EH (cell line): ENCODE measurements at places on chromosomes 3 and 15.
A peak's percentile ranks its signal among the peaks of the same experiment; 100 is the strongest.

- peak; percentile 14 for DNase-seq
These were observed 34.3 kb downstream of the TMEM40 start for GRCh38 chr3:12724794-12725193.

DNA sequence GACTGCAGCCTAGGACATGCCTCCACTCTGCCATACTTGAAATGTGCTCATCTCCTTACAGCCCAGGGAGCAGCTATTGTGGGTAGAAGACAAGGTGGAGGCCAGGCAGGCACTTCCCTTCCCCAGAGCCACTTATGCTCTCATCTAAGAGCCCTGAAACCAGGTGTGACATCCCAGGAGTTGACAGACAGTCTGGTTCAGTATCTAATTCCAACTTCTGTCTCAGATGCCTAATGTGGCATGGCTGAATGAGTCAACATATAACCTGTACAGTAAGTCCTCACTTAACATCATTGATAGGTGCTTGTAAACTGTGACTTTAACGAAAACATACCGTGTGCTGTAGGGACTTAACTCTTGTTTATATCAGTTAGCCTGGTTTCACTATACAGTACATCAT is 1.2 kb upstream of the CAPN3 start:
- no peak for DNase-seq

DNA sequence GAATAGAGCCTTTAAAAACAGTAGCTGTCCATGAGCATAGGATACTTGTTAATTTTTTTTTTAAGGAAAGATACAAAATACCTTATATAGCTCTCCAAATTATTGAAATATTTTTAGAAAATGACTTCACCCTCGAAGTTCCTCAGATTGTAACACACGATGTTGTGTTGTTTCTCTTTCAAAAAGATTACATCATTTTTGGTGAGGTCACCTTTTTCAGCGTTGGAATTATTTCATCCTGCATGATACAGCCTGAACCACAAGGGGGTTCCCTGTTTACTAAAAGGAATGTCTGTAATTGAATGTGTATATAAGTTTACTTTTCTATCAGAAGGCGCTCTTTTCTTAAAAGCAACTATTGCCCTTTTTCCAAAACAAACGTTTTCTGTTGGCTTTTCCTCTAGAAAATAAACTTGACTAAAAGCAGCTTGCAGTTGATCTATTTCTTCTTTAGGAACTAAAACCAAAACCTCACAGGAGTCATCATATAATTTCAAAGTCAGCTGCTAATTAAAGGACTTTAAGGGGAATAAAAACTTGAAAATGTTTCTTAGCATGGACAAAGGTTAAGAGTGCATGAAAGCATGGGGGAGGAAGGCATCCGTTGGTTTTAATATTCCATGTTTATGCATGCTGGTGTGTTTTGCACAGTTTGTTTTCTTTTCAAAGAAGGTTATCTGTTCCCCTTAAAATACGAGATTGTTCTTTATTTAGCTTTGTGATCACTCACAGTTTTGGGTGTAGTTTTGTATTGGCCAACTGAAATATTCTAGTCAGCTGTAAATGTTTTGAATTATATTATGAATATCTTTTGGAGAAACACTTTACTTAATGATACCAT is 29.4 kb downstream of the LYSMD4 start:
- peak; percentile 92 for DNase-seq

- DNase-seq = no peak
These were observed 60.8 kb upstream of the ZBTB38 start for GRCh38 chr3:141307351-141308059.

- DNase-seq = peak; percentile 10
These were observed 124.0 kb downstream of the NR1D2 start for GRCh38 chr3:24069045-24069444.

DNA sequence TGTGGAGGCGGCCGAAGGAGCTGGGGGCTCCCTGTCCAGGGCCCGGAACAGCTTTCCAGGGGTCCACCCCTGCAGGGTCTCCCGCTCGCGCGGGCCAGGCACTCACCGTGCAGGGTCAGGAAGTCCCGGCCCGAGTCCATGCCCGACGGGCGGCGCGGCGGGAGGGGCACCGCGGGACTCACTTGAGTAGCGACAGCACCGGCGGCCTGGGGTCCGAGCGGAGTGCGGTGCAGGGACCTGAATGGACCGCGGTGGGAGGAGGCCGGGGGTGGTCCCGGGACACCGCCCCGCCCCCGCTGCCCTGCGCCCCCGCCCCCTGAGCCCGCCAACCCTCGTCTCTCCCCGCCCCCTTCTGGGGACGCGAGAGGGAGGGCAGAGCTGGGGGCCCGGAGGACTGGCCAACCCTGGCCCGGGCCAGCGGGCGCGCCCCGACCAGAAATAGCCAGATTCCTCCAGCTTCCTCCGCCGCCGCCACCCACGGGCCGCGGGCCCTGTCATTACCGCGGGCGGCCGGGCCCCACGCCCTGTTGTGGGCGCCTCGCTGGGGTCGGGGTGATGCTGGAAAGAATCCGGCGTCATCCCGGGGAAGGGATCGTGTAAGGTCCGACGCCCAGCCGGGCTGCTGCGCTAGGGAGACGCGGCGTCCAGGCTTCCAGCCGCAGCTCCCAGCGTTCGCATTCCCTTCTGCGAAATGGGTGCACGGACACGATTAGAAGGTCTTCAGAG is at the start of gene PLCD1:
Gene PLCD1 (minus strand): TSS at position 243 of the 726 bp plus-strand sequence. CDS start 103 bp downstream, at position 140.
- peak; percentile 80 for DNase-seq

DNA sequence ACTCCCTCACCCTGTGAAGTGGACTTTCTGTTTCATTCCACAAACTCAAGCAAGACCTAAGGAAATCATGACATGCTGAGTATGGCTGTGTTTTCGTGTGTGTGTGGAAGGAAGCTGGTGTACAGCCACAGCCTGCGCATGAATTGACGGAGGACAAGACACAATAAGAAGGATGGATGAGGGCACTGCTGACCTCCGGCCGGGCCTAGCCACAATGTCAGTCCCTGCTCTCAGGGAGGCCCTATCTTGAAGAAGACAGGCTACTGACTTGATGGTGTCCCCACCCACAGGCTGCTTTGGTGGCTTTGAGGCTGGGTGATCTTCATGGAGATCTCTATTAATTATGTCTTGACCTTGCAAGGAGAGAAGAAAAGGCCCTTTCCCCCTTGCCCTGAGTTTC is 39.3 kb upstream of the CDCP1 start:
- no peak for DNase-seq

DNA sequence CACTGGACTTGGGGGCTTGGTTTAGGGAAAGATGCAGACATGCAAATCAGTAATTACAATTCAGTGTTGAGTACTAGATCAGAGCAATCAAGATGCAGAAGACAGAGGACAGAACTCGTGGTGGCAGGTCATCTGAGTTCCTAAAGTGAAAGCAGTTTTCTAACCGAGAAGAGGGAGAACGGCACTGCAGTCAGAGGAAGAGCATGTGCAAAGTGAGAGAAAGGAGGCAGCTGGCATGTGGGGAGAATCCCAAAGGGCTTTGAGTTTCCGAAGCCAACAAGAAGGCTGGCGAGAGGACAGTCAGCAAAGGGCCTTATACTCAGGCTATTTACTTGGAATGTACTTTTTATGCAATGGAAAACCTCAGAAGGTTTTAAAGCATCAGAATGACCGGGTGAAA is 87.0 kb downstream of the ANP32A start:
- DNase-seq = no peak

DNA sequence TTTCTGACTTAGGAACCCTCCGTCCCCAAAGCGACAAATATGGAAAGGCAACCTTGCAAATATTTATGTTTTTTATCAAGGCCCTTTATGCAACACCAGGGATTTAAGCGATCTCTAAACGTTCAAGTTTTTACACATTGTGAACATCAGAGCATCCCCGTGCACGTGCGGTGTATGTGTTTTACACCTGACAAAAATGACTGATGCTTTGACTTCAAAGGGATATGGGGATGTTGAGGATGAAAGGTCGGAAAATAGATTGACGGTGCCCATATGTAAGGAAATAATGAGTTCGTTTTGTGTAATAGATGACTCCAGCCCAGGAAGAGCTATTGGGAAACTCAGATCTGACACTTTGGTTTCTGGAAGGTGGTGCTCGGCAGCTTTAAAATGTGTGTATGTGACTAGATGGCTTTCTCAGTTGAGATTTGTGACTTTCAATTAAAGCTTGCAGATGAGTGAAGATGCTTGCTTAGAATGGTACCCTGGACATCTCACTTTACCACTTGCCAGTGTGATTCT is 866 bp downstream of the SLC49A4 start:
- DNase-seq = peak; percentile 6

GRCh38 chr3:63945558-63946096 is 33.4 kb upstream of the SCAANT1 start:
- DNase-seq = no peak

DNA sequence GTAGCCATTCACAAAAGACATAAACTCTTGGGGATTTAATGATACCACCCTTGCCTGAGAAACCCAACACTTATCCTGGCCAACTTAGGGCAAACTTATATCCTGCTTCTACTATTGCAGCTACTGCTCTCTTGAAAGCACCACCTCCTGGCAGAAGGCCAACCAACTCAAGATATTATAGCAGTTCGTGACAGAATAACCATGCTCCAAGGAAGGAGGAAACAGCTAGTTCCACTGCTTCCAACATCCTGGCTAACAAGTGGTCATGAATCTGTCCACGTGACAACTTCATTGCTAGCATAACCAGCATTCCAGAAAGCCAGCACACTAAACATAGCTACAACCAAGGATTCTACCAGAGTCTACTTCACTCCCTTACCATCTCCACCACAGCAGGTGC is 1037.5 kb downstream of the TBL1XR1 start:
- DNase-seq = peak; percentile 80

DNA sequence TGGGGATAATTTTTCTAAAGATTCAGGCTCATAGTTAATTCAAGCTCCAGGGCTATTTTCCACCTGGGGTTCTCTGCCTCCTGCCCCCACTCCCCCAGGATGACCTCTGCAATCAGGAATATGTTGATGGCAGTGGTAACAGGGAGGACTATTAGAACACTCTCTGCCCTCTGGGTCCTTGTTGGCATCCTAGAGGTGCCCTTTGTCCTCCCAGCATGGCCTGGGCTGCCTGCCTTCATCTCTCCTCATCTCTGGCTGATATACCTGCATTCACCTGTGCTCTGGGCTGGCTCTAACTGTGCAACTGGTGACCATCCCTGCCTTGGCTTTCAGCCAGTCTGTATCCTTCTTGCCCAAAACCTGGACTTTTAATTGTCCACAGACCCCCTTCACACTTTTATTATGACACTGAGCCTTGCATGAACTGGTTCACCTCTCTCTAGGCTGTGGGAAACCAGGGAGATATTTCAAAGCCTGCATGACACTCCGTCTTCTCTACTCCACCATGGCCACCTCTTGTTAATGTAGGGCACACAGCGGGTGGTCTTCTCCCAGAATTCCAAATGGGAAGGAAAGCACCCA is 199.8 kb downstream of the THSD4 start:
- no peak for DNase-seq
